ENCODE measurements at places on chromosomes 5 and 9.

DNA sequence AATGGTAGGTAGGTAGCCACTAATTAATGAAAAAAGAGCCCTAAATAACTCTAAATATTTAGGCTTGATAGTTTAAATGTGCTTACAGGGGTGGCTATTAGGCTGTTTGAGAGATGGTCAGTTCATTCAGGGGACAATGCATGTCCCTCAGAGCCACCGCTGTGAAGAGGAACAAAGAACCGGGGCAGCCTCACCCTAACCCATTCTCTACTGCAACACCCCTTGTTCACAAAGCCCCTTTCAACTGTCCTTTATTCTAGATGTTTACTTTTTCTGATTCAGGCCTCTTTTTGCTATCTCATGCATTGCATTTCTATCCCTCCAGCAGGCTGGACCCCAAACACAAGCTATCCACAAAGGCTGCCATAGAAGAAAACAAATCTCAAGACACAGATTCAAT lies 906.7 kb downstream of the NR2F1-AS1 start:
- DNase-seq = no peak

DNA sequence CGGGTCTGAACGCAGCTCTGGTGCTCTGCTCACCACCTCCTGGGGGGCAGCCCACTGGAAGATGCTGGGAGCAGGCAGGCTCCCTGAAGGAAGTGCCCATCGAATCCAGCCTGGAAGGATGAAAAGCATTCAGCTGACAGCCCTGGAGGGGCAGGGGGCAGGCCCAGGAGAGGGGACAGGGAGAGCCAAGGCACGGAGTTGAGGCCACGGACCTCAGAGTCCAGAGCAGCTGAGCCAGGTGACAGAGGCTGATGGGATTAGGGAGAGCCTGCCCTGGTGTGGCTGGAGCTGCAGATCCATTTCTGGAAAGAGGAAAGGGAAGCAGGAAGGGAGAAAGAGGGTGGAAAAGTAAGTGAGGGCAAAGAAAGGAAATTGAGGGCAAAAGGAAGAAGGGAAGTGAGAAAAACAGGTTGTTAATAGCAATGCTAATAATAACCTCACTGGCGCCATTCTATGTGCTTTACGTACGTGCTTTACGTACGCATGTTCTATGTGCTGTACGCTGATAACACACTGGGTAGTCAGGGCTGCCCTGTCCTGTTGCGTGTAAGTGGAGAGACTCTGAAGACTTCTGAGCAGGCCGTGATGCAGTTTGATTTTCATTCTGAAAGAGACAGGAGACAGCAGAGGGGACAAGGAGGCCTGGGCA lies 52.6 kb downstream of the LMX1B start:
- no peak for DNase-seq

DNA sequence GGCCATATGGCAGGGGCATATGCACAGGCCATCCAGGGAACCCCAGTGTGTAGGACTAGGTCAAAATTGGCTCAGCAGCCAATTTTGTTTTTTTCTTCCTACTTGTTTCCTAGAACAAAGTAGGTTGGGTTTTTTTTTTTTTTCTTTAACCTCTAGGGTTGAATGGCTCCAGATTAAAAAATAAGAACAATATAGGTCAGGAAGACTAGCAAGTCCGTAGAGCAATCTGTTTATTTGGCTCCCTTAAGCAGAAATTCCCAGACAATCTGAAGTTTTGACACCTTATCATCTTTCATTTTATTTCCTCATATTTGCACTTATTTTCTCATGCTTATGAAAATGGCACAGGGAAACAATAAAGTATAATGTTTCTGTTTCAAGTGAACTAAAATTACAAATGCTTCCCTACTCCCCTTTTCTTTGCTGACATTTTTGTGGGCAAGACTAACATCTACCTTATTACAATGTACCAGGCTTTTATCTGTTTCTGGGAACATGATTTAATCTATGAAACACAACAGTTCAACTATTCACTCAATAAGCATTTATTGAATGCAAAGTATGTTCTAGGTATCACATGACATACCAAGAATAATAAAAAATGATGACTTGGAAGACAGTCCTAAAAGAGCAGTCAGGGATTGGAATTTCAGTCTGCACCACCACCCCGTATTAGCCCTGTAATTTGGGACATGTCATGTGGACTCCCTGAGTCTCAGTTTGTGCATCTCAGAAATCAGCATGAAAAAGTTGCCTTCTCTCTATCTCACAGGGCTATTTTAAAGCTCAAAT lies 30.5 kb downstream of the TLR4 start:
- DNase-seq = no peak

DNA sequence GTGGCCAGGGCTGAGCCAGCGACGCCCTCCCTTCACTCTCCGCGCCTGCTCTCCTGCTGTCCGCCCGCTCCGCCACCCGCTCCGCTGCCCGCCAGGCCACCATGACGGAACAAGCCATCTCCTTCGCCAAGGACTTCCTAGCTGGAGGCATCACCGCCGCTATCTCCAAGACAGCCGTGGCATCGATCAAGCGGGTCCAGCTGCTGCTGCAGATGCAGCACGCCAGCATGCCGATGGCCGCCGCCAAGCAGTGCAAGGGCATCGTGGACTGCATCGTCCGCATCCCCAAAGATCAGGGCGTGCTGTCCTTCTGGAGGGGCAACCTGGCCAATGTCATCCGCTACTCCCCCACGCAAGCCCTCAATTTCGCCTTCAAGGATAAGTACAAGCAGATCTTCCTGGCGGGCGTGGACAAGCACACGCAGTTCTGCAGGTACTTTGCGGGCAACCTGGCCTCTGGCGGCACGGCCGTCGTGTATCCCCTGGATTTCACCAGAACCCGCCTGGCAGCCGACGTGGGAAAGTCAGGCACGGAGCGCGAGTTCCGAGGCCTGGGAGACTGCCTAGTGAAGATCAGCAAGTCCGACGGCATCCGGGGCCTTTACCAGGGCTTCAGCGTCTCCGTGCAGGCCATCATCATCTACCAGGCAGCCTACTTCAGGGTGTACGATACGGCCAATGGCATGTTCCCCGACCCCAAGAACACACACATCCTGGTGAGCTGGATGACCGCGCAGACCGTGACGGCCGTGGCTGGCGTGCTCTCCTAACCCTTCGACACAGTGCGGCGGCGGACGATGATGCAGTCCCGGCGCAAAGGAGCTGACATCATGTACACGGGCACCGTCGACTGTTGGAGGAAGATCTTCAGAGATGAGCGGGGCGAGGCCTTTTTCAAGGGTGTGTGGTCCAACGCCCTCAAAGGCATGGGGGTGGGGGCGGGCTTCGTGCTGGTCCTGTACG lies 1130.4 kb upstream of the ACO1 start:
- no peak for DNase-seq

- no peak for DNase-seq
Observed at GRCh38 chr9:109483744-109484429, 14.2 kb downstream of the PTPN3 start.
